ENCODE measurements at places on chromosomes 3 and 15. TPM values are rescaled to one million over a fixed set of nuclear protein-coding genes. Genes with fewer than 3 reads are reported as not detected.

The ASB7 gene
- total RNA-seq = 11.0 TPM

The ZNF502 gene
- 4.3 TPM for total RNA-seq

The TM2D3 gene
- total RNA-seq = 37.5 TPM

The FRMD5 gene
- total RNA-seq = 3.2 TPM

The RETNLB gene
- total RNA-seq = not detected

The ARHGEF26 gene
- total RNA-seq = 1.8 TPM

The FAM240A gene
- total RNA-seq = not detected

The MAP1A gene
- 61.2 TPM for total RNA-seq

The LSM3 gene
- 22.7 TPM for total RNA-seq
